NK-92 treated with Interleukin-12 subunit alpha and Interleukin-12 subunit beta, amount 100 ng/mL, for 24 hours (cell line): ENCODE measurements at places on chromosomes 12 and 14.
A peak's percentile ranks its signal among the peaks of the same experiment; 100 is the strongest.

- DNase-seq: no peak
Measured at GRCh38 chr12:19273482-19274330, 144.2 kb downstream of the PLEKHA5 start.

DNA sequence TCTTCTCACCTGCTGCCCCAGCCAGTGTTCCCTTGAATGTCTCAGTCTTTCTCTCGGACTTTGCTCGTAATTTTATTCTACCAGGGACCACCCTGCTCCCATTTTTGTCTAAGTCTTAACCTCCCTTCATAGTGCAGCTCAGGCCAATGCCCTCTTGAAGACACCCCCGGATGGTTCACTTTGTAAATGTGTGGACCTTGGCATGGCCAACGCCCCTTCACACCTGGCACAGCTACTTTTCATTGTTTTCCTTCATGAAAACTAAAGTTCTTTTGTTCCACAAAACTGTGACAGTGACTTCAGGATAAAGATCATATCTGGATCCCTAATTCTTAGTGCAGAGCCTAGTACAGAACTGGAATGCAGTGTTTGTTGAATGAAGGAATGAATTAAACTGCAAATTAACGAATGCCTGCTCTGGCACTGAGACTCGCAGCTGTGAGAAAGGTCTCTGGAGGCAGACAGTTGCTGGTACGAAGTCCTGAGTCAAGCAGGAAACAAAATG is 3.5 kb upstream of the RNASE4 start:
- DNase-seq: no peak

DNA sequence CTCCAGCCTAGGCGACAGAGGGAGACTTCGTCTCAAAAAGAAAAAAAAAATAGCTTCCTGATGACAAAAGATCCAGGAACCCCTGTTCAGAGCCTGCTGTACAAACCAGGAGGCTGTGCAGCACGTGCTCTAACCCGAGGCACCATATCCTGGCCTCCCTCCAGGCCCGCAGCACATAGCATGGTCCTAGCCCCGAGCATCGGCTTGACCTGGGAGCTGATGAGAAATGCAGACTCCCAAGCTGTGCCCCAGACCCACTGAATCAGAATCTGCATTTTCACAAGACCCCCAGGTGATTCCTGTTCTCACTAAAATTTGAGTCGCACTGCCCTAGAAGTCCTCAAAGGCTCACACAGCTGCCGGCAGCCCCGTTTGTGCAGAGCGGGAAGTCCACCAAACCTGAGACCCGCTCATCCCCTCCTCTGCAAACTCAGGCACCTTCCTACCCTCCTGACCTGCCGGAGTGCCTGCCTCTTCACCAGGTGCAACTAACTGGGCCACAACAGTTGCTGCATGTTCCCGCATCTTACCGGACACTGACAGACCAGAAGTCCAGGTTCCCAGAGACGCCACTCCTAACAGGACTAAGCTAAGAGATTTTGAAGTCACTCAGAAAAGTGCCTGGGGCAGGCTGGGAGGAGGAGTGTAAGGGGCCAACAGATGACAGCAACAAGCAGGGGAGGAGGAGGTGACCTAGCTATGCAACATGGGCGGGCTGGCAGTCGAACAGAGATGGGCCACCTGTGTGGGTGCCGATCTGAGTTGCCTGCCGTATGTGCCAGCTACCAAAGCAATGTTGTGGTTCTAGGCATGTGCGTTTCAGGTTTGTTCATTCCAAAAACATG is 24.0 kb upstream of the RIN3 start:
- DNase-seq: no peak

GRCh38 chr14:63867933-63868921 is 15.4 kb downstream of the SYNE2 start:
- no peak for DNase-seq

DNA sequence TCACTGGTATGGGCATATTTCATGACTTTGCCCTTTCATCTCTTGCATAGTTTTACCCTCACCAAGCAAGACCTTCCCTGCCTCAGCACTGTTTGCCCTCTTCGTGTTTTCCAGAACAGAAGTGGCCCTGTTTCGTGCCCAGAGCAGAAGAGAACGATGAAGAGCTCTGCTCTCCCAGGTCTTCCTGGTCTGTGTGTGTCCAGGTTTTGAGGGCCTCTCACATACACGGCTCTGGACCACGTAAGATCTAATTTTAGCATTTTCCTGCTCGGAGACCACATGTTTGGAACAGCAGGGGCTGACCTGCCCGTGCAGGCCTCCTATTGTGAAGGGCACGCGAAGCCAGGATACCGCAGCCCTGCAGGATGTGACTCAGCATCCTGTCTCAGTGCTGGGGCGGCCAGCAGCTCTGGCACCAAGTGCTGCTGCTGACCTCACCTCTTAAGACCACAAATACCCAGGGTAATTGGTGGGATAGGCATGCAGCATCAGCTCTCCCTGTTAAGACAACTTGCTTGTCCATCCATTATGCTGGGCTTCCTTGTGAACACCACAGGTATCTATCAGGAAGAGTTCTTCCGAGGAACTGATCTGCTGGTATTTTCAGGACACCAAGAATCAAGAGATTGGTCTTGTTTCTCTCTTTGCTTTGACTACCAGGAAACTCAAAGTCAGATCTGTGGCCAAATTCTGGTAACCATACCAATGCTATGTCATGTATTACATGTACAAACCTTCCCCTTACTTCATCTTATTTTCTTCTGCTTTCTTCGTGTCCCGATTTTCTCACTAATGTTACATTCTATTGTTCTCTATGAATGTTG is 19.0 kb downstream of the SSH1 start:
- DNase-seq: peak; percentile 86
